ENCODE measurements at places on chromosomes 1 and 21.
A peak's percentile ranks its signal among the peaks of the same experiment; 100 is the strongest.

DNA sequence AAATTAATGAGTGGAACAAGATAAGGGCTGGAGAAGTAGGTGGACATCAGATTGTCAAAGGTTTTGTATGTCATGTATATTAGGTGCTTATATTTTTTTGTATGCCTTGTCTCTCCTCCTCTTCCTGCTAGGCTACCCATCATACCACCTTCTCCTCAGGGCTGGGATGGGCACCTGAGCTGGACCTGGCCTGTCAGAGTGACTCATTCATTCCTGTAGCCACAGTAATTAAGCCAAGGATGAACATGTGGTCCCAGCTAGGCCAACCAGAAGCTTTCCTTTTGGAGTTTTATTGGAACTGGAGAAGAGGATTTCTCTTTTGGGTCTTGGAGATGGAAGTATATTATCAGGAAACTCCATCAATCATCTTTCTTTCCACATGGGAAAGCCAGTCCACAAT is 21.2 kb downstream of the PTGS2 start:
- no peak for DNase-seq

DNA sequence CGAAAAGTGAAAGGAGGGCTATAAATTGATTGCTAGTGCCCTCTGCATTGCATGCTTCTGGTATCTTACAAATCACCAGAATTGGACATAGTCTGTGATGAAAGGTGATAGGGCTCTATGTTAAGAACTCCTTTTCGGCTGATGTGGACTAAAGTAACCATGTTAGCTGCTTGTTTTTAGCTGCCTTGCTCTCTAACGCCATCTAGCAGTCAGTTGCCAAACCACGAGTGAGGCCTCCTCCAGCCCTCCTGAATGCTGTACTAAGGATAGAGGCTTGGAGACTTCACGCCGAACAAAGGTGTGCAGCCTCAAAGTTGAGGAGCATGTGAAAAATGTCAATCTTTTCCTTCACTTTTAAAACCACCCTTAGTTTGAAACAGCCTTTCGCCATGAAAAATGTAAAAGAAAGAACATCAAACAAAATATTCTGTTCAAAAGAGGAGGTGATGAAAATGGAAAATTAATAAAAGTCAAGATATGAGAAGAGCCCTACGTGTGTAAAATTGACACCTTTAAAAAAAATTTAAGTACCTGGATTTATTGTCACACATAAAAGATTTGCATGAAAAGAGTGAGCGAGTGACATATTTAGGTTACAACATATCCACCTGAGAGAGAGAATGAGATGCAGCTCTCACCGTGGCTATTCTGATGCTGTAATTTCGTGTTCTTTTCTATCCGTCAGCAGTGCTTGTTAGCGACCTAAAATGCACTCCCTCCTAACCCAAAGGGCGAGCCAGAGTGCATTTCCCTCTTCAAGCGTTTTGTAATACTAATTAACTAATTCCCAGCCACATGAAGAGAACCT is 8.1 kb downstream of the LRRC53 start:
- peak; percentile 65 for DNase-seq

GRCh38 chr1:150513351-150513791 is 2.2 kb upstream of the FALEC start:
- DNase-seq = no peak

GRCh38 chr1:93435443-93435842 is 12.5 kb upstream of the FNBP1L start:
- DNase-seq = no peak

DNA sequence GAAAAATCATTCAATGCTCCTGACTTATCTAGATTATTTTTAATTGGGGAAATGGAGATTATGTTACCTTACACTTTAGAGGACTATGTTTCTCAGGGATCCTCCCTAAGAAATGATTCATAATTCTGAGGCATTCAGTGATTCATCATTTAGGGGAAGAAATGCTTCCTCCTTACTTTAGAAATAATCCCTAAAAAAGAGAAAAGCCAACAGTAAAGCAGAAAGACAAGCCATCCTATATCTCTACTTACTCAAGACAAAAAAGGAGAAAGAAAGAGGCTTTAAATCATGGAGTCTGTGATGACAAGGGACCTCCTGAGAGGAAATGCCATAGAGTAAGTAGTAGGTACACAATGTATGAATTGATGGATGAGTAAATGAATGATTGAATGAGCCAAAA is 137.0 kb downstream of the BRINP2 start:
- no peak for DNase-seq

DNA sequence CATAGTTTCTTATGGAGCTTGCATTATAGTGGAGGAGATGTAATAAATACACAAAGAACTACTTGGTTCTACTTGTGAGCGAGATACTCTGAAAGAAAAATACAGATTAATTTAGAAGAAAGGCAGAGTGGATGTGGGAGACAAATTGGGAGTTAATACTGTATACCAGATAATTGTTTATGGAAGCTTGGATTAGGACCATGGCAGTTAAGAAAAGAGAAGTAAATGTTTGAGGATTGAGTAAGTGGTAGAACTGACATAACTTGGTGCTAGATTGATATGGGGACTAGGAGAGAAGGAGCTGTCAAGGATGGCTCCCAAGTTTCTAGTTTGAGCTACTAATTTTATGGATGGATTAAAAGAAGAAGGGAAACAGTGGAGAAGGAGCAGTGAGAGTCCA is 47.3 kb downstream of the INKA2 start:
- no peak for DNase-seq

DNA sequence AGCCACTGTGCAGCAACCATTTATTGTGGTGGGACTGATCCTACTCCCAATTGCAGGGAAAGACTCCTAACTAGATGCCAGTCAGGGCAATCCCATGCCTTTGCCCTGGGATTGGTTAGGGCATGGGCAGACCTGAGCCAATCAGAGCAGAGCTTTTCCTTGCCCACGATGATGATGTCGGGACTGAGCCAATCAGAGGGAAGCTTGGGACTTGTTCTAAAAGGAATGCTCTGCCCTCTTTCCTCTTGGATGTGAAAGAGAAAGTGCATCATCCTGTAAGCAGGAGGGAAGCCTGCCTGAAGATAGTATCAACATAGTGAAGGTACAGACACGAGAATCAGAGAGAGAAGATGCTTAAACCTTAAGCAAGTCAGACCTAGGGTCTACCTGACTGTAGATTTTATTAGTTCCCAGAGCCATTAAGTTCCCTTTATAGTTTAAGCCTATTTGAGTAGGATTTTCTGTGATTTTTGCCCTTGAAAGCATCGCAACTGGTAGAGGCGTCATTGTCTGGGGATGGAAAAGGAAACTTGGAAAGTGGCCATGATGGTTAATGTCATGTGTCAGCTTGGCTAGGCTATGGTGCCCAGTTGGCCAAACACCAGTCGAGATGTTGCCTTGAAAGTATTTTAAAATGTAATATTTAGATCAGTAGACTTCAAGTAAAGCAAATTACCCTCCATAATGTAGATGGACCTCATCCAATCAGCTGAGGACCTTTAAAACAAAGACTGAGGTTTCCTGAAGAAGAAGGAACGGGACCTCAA is 19.9 kb downstream of the IRF2BP2 start:
- no peak for DNase-seq

DNA sequence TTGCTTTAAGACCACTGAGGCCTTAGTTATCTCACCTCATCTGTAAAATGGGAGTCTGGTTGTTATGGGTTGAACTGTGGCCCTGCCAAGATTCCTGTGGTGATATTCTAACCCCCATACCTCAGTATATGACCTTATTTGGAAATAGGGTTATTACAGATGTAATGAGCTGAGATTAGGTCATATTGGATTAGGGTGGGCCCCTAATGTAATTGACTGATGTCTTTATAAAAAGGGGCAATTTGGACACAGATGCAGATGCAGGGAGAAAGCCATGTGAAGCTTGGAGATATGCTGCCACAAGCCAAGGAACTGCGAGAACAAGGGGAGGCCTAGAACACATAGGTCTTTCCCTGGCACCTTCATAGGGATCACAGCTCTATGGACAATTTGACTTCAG is 3.9 kb downstream of the C1orf87 start:
- no peak for DNase-seq

DNA sequence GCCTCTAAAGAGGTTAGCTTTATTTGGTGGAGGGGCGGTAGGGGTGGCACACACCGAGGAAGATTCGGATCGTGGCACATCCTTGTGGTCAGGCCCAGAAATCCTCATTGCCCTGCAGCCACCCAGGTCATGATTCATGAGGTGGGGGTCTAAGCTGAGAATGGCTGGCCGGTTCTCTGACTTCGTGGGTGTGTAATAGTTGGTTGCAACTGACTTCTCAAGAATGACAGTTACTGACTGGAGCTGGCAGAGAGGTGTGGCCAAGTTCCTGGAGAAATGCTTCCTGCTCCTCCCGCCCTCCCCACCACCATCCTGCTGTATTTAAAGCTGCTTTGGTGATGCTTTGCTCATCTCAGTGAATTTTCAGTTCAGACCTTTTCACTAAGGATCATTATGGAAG is 198.6 kb downstream of the KIF26B start:
- DNase-seq = no peak

DNA sequence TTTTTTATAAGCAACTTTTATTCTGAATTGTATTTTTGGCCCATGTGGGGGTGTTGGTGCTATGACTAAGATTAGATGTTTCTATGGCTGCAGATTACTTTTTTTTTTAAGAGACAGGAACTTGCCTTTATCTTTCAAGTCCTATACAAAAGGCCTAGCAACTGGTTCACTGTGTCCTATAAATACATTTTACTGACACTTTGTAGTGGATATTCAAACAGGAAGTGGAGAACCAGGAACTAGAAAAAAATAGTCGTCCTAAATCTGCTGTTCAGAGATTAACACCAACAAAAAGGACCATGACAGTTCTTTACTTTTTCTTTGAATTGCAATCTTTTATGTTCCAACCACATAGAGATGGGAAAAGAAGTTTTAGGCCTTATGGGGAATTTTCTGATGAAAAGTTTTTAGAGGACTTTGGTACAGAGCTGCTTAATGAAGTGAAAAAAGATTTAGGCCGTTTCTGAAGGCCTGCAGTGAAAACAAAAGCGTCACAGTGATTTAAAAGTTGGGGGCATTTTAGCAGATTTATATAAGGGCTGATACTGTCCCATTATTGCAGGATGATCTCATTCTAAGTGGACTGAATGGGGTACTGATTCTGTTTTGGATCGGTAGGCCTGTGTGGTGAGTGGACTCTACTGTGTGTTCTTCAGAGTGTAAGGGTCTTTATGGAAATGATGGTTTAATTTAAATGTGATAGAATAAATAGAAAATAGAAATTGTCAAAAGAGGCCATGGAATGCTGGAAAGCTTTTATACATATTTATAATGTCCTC is 136.4 kb upstream of the DEPDC1 start:
- DNase-seq = no peak

Measured in activated CD4-positive, alpha-beta T cell treated with anti-CD3 and anti-CD28 coated beads, Interleukin-2, Interleukin-6, amounts not matched to agents 100 ng/mL and 50 ng/mL, durations not matched to agents 16 hours and 8 hours (primary cell).